ENCODE measurements at places on chromosomes 3 and 15.
A peak's percentile ranks its signal among the peaks of the same experiment; 100 is the strongest.

GRCh38 chr15:69825941-69826818 lies 271.5 kb downstream of the TLE3 start:
- no peak for DNase-seq

DNA sequence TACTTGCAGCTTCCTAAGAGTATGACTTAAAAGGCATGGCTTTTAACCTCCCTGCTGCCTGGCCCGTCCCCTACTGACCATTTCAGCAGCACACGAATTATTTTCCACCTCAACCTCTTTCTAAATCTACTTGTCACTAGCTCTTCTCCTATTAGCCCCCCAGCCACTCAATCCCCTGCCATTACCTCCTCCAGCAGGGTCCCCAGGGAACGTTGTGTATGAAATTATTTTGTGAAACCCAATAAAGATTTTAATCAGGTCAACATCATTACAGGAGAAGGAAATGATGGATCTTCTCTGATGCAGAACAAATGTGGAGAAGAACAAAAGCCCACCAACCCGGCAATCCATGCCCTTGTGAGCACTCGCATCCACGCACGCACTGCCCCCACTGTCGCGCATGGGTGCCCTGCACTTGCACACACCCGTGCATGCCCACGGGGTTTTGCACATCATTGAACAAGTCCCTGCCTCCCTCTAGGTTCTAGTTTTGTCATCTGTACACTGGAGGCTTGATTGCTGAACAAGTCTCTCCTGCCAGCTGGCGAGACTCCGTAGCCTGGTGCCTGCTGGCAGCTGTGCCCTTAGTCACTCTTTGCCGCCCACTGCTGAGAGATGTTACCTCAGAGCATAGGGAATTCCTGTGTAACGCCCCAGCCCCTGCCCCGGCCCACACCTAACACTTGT lies 51.6 kb downstream of the LINGO1 start:
- DNase-seq = peak; percentile 84

- DNase-seq = no peak
Observed at GRCh38 chr3:15528854-15529537, 7.5 kb upstream of the COLQ start.

DNA sequence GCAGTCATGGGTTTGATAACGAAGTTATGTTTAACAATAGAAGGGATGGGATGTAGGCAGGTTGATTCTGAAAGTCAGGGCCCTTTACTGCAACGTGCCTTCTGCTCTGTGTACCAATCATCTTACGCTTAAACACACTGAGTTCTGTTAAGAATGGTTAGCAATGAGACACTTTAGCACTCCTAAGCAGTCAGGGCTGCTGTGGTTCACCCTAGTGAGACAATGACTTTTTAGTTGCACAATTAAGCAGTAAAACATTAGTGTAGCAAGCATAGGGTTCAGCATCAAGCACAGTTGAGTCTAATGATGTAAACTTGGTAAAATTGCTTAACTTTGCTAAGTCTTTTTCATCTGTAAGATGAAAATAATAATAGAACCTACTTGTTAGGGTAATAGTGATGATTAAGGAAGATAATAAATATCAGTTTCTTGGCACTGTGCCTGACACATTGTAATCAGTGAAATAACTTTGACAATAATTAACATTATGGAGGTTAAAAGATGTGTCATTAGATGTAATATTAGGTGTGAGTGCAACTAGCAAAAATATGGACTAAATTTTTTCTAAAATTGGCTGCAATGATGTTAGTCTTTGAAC lies 484.2 kb upstream of the THBS1 start:
- no peak for DNase-seq

DNA sequence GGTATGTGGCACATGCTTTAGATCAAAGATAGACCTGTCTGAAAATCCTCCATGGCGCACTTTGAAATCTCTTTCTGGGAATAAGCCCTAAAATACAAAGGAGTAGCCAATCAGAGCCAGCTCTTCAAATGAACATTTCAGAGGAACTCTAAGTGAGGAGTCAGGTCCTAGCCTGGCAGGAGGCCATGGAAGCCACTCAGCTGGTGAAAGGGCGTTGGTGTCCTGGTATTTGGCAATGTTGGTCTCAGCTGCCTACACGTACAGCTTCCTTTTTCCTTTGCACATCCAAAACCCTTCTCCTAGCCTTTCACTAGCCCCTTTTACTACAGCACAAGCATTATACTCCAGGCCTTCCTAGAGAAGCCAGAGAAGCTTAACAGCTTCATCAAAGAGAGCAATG lies 5.5 kb downstream of the WDR73 start:
- DNase-seq = no peak

DNA sequence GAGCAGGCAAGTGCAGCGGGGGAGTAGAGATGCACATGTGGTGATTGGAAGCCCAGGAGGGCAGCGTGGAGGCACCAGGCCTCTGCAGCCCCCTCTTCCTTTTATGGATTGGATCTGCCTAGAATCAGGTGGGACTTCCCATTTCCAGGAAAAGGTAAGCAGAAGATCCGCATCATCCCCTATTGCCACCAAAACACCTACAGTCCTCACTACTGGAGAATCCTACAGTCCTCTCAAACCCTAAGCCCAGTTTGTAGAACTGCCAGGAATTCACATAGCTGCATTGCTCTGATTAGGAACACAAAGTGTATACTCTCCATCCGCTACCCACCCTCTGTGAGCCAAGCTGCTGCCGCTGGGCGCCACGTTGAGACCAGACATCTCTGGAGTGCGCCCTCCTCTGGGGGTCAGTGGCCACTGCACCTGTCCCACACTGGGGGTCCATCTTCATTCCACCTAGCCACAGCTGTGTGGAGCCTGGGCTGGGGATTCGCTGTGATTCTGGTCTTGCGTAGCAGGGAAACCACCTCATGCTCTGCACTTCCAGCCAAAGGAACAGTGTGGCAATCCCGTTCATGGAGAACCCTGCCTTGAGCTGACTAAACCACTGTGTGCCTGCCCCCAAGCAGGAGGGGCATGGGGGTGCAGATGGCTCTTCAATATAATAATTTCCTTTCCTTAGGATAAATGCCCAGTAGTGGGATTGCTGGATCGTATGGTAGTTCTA lies 88.9 kb upstream of the PTX3 start:
- no peak for DNase-seq

- DNase-seq = no peak
Observed at GRCh38 chr3:129597087-129597999, 9.1 kb downstream of the PLXND1 start.

DNA sequence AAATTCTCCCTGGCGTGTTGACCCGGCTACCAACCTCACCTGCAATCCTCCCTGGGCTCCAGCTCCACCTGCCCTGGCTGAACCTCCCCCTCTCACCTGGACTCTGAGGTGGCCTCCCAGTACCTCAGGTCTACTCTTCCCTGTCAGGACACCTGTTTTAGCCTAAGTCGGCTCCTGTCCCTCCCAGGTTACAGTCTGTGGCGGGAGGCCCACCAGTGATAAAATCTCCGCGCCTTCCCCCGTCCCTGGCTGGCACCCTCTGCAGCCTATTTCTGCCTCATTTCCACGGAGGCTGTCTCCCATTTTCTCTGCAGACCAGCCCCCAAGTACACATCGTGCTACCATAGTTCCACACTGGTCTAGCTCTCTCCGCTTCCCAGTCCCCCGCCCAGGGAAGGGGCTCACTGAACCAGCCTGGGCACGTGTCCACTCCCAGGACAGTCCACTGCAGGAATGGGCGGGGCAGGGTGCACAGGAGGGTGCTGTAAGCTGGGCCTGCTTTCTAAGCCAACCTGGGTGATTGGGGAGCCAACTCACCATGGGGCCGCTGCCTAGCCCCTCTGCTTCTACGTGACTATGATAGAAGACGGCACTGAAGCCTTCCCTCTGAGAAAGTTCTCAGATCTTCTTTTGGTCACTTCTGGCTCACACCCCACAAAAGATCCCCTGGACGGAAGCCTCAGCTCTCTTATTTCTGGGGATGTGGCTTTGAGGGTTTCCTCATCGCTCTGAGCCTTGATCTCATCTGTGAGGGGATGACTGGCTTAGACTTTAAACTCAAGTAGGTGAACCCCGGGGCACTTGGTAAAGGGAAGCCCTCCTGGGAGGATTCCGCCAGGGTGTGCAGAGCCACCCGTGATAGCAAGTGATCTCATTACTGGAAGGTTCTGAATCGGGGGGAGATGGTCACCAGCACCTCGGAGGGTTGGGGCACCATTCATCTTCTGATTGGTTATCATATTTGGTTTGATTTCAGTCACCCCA lies 96.6 kb downstream of the NSMCE3 start:
- no peak for DNase-seq

DNA sequence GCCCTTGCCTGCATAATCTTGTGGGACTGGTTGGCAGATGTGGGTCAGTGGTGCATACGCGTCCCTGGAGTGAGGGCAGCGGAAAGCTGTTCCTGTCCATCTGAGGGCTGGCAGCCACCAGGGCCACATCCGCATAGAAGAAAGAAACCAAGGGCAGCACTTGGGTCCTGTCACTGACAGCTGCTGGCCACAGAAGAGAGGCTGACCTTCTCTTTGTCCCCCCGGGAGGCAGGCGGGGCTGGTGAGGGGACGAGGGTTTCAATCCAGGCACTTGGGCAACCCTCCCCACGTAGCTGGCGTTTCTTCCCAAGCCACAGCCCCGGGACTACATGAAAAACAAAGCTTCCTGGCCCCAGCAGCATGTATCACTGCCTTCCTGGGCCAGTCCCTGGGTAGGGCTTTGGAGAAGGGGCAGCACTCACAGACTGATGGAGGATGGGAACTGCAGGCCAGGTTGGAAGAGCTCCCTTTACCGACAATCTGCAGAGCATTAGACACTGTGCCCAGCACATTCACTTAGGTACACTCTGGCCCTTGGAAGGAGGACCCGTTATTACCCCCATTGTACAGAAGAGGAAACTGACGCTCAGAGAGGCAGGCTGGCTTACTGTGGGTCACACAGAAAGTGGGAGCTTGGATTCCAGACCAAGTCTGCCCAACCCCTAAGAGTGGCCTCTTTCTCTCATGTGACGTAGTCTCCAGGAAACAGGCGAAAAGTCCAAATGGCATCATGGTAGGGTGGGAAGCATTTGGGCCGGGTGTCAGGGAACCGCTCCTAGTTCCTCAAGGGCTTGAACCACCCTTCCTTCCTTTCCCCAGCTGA lies 78.8 kb upstream of the SLC6A6 start:
- no peak for DNase-seq

GRCh38 chr3:71838406-71838805 lies 53.5 kb upstream of the PROK2 start:
- no peak for DNase-seq

GRCh38 chr3:111519178-111519855 lies 22.7 kb upstream of the CD96 start:
- DNase-seq = no peak

DNA sequence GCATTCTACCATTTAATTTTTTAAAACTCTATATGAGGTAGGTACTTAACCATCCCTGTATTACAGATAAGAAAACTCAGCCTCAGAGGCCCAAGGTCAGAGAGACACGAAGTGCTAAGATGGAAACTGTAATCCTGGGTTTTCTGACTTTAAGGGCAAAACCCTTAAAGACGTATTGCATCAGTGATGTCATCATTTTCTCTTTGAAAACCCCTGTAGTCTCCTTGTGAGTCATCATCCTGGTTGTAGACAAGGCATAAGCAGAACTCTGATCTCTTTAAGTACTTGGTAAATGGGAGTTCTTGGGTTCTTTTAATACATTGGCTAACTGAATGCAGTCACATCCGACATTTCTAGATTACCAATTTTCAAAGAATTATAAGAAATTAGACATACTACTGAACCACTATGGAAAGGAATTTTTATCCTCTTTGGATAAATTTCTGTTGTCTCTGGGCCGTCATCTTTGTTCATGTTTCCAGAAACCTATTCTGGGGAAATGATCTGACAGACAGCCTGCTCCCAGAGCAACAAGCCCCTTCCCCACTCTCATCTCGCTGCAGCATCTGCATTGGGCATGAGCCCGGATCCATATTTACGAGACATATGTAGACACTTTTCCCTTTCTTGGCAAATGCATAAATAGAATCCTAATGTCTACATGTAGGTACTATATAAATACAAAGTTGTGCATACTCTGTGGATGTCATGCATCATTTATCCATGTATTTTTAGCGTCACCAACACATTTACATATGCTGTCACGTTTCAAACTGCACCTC lies 48.7 kb upstream of the MDFIC2 start:
- DNase-seq = no peak

GRCh38 chr3:152309535-152310307 lies 41.0 kb downstream of the MBNL1 start:
- DNase-seq = no peak

GRCh38 chr3:130915567-130916292 lies 21.8 kb downstream of the ATP2C1 start:
- no peak for DNase-seq

GRCh38 chr3:124926426-124927101 lies 8.0 kb downstream of the MUC13 start:
- DNase-seq = no peak

DNA sequence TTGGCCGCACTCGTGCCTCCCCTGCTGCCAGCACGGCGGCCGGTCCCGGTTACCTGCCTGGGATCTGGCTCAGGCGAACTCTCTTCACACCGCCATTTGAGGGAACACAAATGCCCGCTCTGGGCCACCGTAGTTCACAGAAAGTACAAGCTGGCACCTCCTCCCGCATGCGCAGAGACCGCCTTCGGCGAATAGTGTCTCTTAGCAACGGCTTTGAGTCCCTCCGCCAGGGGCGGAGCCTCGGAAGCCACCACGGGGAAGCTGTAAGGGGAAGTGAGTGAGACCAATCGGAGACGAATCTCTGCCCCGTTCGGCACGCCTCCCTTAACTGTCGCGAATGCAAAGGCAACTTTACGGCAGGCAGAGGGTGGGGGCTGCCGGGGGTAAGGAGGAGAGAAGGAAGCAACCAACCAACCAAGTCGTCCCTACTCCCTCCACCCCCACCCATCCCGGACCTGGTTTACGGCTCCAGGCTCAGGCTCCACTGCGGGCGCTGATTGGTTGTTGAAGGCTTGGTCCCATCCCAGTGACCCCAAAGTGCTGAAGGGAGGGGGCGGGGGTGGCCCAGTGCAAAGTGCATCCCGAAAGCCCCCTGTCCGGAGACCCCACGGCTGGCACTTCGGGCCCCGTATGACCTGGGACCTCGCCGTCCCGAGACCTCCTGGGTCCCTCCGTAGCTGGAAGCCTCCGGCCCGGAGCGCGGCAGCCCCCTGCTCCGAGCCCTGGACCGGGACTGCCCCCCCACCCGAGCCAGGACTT lies at the start of the genes ASB7 and LINS1:
Gene ASB7, plus strand, starts transcription at position 526 of the 759 bp plus-strand sequence. CDS start 9,628 bp downstream, outside the sequence.
Gene LINS1, minus strand, starts transcription at position 121 of the 759 bp plus-strand sequence. CDS start 21,342 bp downstream, outside the sequence.
- DNase-seq = peak; percentile 100

- no peak for DNase-seq
Observed at GRCh38 chr15:43219929-43220928, 589 bp downstream of the EPB42 start.

DNA sequence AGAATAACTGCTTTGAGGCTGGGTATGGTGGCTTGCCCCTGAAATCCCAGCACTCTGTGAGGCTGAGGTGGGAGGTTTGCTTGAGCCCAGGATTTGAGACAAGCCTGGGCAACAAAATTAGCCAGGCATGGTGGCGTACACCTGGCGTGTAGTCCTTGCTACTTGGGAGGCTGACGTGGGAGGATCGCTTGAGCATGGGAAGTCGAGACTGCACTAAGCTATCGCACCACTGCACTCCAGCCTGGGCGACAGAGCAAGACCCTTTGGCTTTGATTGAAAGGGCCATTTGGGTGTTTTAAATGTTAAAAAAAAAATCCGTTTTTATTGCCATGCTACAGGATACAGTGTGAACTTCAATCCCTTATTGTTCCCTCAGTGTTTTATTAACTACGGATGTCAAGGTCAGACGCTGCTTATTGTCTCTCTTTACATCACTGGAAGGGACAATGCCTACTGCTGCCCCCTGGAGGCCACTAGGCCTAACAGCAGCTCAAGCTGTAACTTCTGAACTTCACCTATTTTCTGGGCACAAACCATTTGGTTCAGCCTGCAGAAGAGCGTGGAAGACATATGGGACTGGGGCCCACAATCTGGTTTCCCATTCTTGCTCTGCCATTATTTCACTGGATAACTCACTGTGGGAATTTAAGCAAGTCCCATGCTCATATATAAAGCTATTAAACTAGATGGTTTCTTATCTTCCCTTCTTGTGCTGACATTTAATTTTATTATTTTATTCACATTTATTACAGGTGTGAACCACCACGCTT lies 15.3 kb upstream of the IREB2 start:
- DNase-seq = peak; percentile 66

Measured in dorsolateral prefrontal cortex (tissue), 122 donors.